ENCODE measurements at places on chromosomes 3 and 15.

GRCh38 chr3:106560451-106560966, 691.7 kb upstream of the CBLB start:
- DNase-seq, result no peak

DNA sequence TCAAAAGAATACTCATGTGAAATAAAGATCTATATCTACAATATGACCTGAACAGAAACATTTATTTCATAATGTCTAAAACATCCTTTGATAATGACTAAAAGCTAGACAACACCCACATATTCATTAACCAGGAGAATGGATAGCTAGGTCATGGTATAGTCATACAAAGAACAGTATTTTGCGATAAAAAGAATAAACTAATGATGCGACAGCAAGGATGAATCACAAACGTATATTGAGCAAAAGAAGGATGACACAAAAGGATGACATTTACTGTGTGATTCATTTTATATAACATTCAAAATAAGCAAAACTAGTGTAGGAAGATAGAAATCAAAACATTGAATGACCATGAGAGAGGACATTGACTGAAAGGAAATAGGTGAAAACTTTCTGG, 1233.1 kb downstream of the OTOL1 start:
- no peak for DNase-seq

DNA sequence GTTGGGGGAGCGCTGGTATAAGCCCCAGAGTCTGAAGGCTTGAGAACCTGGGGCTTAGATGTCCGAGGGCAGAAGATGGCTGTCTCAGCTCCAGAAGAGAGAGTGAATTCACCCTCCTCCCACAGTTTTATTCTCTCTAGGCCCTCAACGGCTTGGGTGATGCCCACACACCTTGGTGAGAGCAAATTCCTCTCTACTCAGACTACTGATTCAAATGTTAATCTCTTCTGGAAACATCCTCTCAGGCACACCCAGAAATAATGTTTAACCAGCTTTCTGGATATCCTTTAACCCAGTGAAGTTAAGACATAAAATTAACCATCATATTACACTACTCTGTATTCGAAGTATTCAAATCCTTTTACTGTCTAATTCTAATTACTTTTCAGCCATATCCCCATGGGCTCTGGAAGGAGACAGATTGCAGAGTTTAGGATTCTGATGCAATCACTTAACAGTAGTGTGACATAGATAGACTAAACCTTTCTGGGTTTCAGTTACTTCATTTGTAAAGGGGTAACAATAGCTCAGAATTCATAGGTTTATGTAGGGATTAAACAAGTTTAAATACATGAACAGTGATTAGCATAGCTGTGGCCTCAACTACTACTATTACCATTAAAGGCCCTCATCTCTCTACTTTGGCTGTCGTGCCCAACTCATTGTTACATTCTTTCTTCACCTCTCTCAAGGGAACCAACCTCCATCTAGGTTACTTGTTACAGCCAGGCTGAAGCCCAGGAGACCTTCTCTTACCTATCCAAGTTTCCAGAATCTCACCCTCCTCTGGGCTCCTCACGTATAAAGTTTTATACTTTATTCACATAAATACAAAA, 25.7 kb upstream of the ANO10 start:
- no peak for DNase-seq

DNA sequence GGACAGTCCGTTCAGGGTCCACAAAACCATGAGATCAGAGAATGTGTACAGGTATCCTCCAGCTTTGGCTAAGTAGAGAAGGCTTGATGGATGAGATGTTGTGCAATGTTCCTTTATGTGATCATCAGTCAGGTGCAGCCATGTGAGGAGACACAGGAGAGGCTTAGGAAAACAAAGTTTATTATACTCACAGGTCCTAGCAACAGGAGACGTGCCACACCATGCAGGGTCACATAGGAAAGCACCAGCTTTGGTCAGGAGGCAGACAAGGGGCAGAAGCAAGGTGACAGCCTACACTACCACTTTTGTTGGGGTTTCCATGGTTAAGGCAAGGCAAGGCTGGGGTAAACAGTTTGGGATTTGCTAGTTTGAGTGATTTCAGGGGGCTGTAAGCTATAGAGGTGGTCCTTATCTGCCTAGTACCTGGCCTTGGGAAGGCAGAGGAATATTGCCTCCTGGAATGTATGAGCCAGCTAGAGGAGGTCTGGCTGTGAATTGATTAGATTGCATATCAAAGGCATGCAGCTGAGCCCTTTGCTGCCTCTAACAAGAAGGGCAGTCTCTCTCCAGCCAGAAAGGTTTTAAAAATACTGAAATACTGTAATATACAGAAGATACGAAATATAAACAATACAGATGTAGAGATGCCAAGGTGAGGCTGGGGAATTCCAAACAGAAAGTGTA, 248.6 kb downstream of the RYR3 start:
- no peak for DNase-seq

DNA sequence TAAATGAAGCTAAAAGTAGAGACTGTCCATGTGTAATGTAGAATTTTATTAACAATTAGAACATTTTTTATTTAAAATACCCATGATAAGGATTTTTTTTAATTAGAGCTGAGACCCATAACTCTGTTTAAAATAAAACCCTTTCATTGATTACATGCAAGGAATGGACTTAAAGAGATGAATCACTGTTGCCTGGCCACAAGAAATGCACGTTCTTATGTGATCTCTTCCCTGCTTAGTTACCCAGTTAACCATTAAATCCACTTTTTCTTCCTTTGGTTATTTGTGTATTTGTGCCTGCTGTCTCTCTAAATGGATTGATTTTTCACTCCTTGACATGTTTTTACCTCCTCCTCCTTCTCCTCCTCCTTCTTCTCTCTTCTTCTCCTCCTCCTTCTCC, 83.3 kb upstream of the SLITRK3 start:
- no peak for DNase-seq

GRCh38 chr3:25861566-25861965, 71.7 kb downstream of the OXSM start:
- no peak for DNase-seq

GRCh38 chr3:152323834-152324233, 55.1 kb downstream of the MBNL1 start:
- no peak for DNase-seq

- DNase-seq, result no peak
Observed at GRCh38 chr15:52437646-52438045, 91.0 kb downstream of the MYO5A start.

DNA sequence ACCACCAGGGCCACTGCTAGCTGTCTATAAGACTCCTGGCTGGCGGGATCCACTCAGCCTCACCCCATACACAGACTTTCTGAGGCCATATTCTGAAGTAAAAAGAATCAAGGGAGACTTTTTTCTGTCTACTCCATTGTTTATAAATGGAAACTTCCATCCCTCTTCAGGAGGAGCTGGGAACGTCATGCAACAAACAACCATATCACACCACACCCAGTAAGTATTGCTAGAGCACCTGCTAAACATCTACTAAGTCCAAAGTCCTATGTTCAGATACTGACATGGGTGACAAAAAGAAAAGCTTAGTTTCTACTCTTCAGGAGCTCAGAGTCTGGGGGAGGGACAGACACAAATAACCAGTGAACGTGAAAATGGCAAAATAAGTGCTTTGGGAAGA, 324.8 kb upstream of the ONECUT1 start:
- DNase-seq, result no peak

DNA sequence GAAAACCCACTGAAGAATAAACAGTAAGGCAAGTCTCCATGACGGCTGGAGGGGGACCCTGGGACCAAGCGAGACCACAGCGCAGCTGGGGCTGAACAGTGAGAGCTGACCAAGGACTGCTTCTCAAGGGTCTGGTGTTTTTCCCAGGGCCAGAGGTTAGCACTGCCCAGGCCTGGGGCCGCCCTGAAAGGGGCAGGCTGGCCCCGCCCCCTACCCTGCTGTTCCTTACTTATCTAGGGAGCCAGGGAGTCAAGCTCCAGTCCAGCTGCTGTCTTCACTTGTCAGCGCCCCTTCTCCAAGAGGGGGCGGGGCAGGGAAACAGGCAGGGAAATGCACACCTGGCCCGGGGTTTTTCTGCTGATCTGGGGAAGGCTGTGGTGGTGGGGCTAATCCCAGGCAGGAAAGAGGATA, 51.6 kb upstream of the HACD2 start:
- DNase-seq, result no peak

GRCh38 chr15:90022345-90022744, 21.2 kb downstream of the ZNF710 start:
- no peak for DNase-seq

- DNase-seq, result no peak
Observed at GRCh38 chr3:135100366-135100765, 305.3 kb downstream of the EPHB1 start.

GRCh38 chr15:73786538-73786937, 33.4 kb upstream of the INSYN1 start:
- DNase-seq, result no peak

DNA sequence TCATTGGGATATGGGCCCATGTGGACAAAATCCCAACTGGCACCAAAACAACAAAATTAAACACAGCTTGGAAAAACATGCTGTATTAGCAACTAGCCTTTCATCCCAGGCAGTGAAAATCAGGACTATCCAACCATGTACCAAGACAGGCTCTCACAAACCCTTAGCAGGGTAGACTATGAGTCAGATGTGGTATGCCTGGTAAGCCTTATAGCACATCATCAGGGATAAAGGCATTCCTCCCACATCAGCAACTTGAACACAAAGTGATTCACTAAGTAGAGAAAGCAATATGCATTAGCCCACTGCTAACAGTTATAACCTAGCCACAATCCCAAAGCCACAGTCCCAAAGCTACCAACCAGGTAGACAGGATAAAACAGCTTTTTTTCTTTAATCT, 8.0 kb downstream of the CEP152 start:
- DNase-seq, result no peak

DNA sequence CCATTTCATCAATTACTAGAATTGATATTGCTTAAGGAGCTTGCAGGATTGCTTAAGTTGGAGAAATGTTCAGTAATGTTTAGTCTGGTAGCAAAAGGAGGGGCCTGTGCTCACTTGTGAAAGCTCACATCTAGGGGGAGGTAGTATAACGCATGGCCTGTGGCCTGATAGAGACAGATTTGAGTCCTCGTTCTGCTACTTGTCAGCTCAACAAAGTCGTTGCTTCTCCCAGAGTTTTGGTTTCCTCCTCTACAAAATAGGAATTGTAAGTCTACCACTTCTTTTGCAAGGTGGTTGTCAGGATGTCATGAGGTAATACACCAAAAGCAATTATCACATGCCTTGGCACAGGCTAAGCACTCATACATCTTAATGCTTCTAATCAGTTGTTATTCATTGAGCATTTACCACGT, 1.3 kb downstream of the ST3GAL6 start:
- no peak for DNase-seq

- DNase-seq, result no peak
Observed at GRCh38 chr3:65702202-65702601, 336.5 kb downstream of the MAGI1 start.
